Uterus (tissue), 4 donors: ENCODE measurements at places on chromosomes 12 and 14. TPM values are rescaled to one million over a fixed set of nuclear protein-coding genes. Genes with fewer than 3 reads are reported as not detected.

GRCh38 chr12:76554405-76555230, 5.0 kb downstream of the OSBPL8 start:
- H3K27me3 ChIP-seq: no peaks in the 10 kb centered on the region
- no peak for DNase-seq
- no peak overlapping the region for H3K27ac ChIP-seq
- H3K4me1 ChIP-seq: peaks cover 7% of the 10 kb centered on the region
- no peak overlapping the region for H3K4me3 ChIP-seq

- H3K27me3 ChIP-seq: no peaks in the 10 kb centered on the region
- H3K36me3 ChIP-seq: no peaks in the 10 kb centered on the region
- H3K4me1 ChIP-seq: no peaks in the 10 kb centered on the region
- H3K4me3 ChIP-seq: no peak overlapping the region
Observed at GRCh38 chr14:77603654-77604255, 12.7 kb downstream of the SPTLC2 start.

GRCh38 chr12:131105736-131106348, 152.1 kb downstream of the ADGRD1 start:
- no peak overlapping the region for H3K4me3 ChIP-seq
- no peaks in the 10 kb centered on the region for H3K27me3 ChIP-seq
- no peak for DNase-seq
- H3K27ac ChIP-seq: no peak overlapping the region
- H3K36me3 ChIP-seq: no peaks in the 10 kb centered on the region
- no peaks in the 10 kb centered on the region for H3K4me1 ChIP-seq

The MYH6 gene
- not detected for total RNA-seq

The RNU6-8 gene
- total RNA-seq: not detected

The KRT73 gene
- not detected for total RNA-seq

The CKB gene
- total RNA-seq: 199 TPM

The ANKRD9 gene
- 8.2 TPM for total RNA-seq

The PRORP gene
- 14.9 TPM for total RNA-seq

The MORN3 gene
- total RNA-seq: 1.9 TPM

The NTN4 gene
- 17.4 TPM for total RNA-seq
